A549 treated with Mapracorat at 1 μM for 4 hours (cell line): ENCODE measurements at places on chromosomes 11 and 22. TPM values are rescaled to one million over a fixed set of nuclear protein-coding genes. Genes with fewer than 3 reads are reported as not detected.

Gene RPS6KA4
- 46.3 to 68.4 TPM (median 63.4 TPM) in 5 replicates for total RNA-seq

Gene ABCG4
- total RNA-seq: 0.16 to 0.50 TPM (median 0.34 TPM) in 5 replicates

Gene ANKRD42
- total RNA-seq: 7.3 to 8.8 TPM (median 7.6 TPM) in 5 replicates

Gene FXYD2
- total RNA-seq: 16.9 to 21.9 TPM (median 17.2 TPM) in 5 replicates

Gene CTSW
- 0.11 TPM in 1 of 5 replicates, not detected in the others for total RNA-seq

Gene TRIM29
- total RNA-seq: 19.3 to 24.1 TPM (median 22.6 TPM) in 5 replicates

Gene CCDC85B
- total RNA-seq: 22.2 to 49.0 TPM (median 44.4 TPM) in 5 replicates

Gene OVCH2
- total RNA-seq: not detected in 5 replicates

Gene OR52I2
- total RNA-seq: not detected in 5 replicates

Gene CXCR5
- total RNA-seq: 0.07 to 0.16 TPM (median 0.10 TPM) in 5 replicates

Gene SHANK3
- total RNA-seq: 2.7 to 5.5 TPM (median 4.5 TPM) in 5 replicates

Gene FJX1
- 36.0 to 46.3 TPM (median 42.8 TPM) in 5 replicates for total RNA-seq

Gene SPI1
- 0.15 to 0.20 TPM in 2 of 5 replicates, not detected in the others for total RNA-seq

Gene TRIM6
- 8.7 to 9.9 TPM (median 9.2 TPM) in 5 replicates for total RNA-seq

Gene DEUP1
- not detected in 5 replicates for total RNA-seq

Gene CARNS1
- total RNA-seq: 0.08 to 0.21 TPM (median 0.13 TPM) in 5 replicates

Gene MMP11
- 0.08 to 0.43 TPM (median 0.27 TPM) in 5 replicates for total RNA-seq

Gene SCGB2A2
- total RNA-seq: not detected in 5 replicates

Gene KDM4D
- 0.30 to 0.51 TPM (median 0.42 TPM) in 5 replicates for total RNA-seq

Gene SPON1
- not detected in 5 replicates for total RNA-seq

Gene TNNI2
- total RNA-seq: 0.23 TPM in 1 of 5 replicates, not detected in the others

Gene DUSP8
- 1.4 to 2.2 TPM (median 1.8 TPM) in 5 replicates for total RNA-seq

Gene PRODH
- total RNA-seq: 0.77 to 1.4 TPM (median 1.3 TPM) in 5 replicates

Gene MS4A12
- not detected in 5 replicates for total RNA-seq

Gene SIRT3
- 18.1 to 24.4 TPM (median 19.8 TPM) in 5 replicates for total RNA-seq

Gene TYR
- not detected in 5 replicates for total RNA-seq

Gene MAJIN
- total RNA-seq: not detected in 5 replicates

Gene HEPN1
- total RNA-seq: not detected in 5 replicates

Gene CNIH2
- total RNA-seq: 2.2 to 3.4 TPM (median 2.4 TPM) in 5 replicates

Gene FAM83F
- total RNA-seq: not detected in 5 replicates

Gene SLC22A25
- total RNA-seq: not detected in 5 replicates

Gene CLTCL1
- 4.4 to 5.8 TPM (median 4.8 TPM) in 5 replicates for total RNA-seq

Gene SHANK2
- total RNA-seq: 5.5 to 8.8 TPM (median 6.9 TPM) in 5 replicates

Gene SGSM1
- total RNA-seq: 0.24 to 0.76 TPM (median 0.58 TPM) in 5 replicates

Gene GGTLC2
- total RNA-seq: not detected in 5 replicates

Gene SMC1B
- total RNA-seq: 0.03 to 0.05 TPM (median 0.05 TPM) in 3 of 5 replicates, not detected in the others

Gene OR52E1
- not detected in 5 replicates for total RNA-seq

Gene WNT7B
- 52.5 to 78.3 TPM (median 68.5 TPM) in 5 replicates for total RNA-seq

Gene STX3
- 21.4 to 28.3 TPM (median 26.8 TPM) in 5 replicates for total RNA-seq

Gene MYO7A
- total RNA-seq: 1.2 to 1.6 TPM (median 1.3 TPM) in 5 replicates

Gene OR5M11
- not detected in 5 replicates for total RNA-seq
